G401 (cell line): ENCODE measurements at places on chromosomes 16 and 17. TPM values are rescaled to one million over a fixed set of nuclear protein-coding genes. Genes with fewer than 3 reads are reported as not detected.

Gene TELO2
- total RNA-seq: 86.9 and 97.8 TPM in 2 replicates

DNA sequence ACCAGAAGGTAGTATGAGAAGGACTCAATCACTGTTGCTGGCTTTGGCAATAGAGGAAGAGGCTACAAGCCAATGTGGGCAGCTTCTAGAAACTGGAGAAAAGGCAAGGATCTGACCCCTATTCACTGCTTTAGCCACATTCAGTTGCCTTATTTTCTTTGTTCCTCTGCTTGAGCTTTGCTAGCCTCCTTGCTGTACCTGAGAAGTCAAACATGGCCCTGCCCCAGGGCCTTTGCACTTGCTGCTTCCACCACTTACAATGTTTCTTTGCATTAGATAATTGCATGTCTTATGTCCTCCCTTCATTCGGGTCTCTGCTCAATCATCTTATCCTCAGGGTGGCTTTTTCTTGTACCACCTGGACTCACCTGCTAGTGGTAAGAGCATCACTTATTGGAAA, 15.8 kb downstream of the HS3ST4 start:
- no peak for DNase-seq

DNA sequence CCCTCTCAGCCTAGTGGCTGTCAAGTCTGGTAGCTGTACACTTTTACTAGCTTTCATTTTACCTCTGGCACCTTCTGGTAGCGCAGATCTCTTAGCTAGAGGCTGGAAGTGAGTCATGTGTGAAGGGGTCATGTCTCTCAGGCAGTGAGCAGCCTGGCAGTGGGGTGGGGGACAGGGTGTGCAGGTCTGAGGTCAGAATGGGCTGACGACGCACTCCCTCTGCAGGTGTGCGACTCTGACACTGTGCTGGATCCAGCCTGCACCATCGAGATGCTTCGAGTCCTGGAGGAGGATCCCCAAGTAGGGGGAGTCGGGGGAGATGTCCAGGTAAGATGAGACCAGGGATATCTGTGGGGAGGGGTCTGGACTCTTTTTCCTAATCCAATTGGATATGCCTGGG, 7.8 kb downstream of the HAS3 start:
- DNase-seq: no peak

- DNase-seq: no peak
Observed at GRCh38 chr16:88646345-88647034, 4.4 kb downstream of the CYBA start.

DNA sequence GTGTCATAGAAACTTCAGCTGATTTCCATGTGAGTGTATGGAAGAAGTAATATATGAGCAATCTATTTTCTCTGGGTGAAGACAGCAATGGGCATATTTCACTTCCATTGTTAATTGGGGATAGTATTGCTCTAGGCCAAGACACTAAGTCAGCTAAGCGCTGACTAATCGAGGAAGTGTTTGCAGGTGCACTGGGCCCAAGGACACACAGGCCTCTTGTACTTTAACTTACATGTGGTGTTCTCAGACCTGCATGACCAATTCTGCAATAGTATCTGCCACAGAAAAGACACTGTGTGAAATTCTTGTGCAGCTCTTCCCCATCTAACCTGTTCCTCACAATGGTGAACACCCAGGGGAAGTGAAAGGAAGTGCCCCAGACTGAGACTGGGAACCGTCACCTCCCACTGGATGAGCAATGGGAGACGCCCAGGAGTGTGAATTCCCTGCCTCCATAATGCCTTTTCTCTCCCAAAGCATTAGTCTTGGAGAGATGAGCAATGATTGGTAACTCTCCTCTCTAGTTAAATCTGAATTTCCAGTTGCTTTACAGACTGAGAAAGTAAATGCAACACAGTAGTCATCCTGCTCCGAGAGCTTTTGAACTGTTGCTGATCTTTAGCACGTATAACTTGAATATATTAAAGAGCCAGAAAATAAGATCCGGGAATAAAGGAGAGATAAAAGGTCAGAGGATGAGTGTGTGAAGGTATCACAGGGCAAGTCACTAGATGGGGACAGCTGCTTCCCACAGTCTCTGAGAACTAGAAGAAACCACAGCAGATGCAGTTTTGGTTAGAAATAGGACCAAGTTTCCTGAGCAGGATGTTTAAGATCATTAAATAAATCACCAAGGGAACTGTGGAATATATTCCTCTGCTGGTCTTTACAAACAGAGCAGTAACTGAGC, 82.6 kb downstream of the CDK5R1 start:
- no peak for DNase-seq

GRCh38 chr17:9918804-9919352, 13.8 kb upstream of the RCVRN start:
- DNase-seq: peak; percentile 58

Gene PLEKHG4
- total RNA-seq: 15.7 and 27.0 TPM in 2 replicates

Gene TLCD3B
- 1.3 TPM in 1 of 2 replicates, not detected in the other for total RNA-seq

DNA sequence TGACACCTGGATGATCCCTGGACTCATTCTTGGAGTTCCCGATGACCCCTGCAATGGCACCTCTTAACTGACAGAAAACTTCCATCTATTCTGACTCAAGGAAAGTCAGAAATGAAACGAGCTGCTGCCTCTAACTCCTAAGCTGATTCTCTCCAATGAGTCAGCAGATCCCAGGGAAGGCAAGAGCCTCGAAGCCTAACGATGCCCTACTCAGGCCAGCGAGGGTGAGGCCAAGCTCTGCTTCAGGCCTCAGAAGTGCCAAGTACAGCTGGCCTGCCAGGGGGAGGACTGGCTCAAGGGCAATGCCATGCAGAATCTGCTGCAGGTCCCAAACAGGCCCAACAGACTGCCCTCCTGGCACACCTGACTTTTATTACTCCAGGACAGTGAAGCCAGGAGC, 36.3 kb downstream of the PLXDC1 start:
- no peak for DNase-seq

DNA sequence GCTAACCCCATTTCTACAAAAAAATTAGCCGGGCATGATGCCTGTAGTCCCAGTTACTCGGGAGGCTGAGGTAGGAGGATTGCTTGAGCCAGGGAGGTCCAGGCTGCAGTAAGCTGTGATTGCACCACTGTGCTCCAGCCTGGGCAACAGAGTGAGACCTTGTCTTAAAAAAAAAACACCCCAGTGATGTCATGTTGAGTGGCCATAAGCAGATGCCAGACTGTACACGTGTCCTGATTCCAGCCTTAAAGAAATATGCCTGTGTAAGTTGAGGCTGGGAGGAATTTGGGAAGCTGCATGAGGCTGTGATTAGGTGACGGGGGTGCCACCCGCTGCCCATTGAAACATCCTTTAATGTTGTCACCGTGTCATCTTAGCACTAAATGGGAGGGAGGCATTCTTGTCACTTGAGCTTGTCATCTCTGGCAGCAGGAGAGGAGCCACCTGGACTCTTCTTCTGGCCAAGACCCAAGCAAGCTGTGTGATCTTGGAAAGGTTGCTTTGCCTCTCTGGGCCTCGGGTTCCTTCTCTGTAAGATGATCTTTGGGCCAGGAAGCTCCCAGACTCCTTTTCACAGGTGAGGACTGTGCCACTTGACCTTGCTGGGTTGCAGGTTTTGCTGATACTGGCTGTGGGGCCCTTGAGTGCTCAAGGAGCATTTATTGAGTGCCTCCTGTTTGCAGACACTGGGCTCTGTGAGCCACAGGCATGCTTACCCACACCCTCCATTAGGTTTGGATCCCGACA, 98.3 kb upstream of the CIBAR2 start:
- peak; percentile 57 for DNase-seq

GRCh38 chr16:31377210-31377903, 15.8 kb upstream of the ITGAD start:
- DNase-seq: no peak

Gene SCGB1C2
- total RNA-seq: not detected in 2 replicates

- DNase-seq: no peak
Observed at GRCh38 chr17:77872199-77872598, 86.3 kb upstream of the TNRC6C start.

- DNase-seq: no peak
Observed at GRCh38 chr17:42409523-42410318, 13.3 kb downstream of the CAVIN1 start.

- peak; percentile 71 for DNase-seq
Observed at GRCh38 chr17:76014100-76014924, 12.8 kb downstream of the EVPL start.

DNA sequence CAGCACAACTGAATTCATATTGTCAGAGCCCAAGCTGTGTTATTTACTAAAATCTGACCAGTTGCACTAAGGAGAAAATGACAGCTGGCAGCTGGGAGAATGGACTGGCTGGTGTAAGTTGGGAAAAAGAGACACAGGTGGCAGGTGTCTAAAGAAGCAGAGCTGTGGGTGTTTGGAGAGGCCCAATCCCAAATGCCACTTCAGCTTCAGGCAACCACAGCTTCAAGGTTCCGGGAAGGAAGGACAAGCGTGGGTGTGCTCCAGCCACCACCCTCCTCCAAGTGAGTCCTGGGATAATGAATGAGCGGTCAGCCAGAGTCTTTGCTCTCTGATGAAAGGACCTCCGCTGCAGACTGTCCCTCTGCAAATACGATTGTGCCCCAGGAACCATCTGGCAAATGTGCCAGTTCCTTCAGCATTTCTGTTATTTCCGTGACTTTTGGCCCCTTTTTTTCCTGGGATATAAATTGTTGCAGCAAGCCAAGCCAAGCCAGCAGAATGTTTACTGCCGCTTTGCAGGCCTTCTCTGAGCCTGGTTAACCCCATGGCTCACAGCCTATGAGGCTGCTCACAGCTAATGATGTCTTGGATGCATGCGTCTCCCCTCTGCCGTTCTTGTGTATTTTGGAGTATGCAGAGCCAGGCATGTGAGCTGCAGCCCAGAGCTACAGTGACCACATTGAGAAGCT, 9.5 kb upstream of the RHBDL3 start:
- DNase-seq: no peak

- DNase-seq: no peak
Observed at GRCh38 chr16:8943966-8944759, 19.5 kb downstream of the USP7 start.

- no peak for DNase-seq
Observed at GRCh38 chr16:3190949-3191353, 2.9 kb downstream of the OR1F1 start.

DNA sequence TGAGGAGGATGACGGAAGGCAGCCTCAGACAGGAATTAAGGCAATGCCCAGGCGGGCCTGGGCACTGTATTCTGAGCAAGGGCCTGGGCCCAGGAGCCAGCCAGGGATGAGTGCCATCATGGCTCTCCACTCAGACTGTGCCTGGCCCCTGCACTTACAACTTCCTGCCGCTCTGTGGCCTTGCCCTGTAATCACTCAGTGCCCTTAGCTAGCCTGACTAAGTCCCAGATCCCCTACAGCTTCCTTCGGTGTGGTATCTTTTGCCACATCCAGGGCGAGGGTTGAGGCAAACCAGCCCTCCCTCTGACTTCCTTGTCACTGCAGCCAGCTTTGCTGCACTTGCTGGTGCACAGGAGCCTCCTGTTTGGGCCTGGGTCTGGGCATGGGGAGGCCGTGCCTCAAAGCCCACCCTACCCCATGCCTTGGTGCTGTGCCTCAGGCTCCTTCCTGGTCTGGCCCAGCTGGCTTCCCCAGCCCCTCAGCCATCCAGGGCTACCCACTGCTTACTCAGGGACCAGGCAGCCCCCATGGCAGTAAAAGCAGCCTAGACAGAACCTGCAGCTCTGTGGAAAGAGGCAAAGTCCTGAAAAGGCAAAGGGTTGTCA, 9.3 kb downstream of the SLC46A1 start:
- DNase-seq: no peak

Gene GDPD3
- 0.12 TPM in 1 of 2 replicates, not detected in the other for total RNA-seq

Gene CLEC3A
- total RNA-seq: not detected in 2 replicates

DNA sequence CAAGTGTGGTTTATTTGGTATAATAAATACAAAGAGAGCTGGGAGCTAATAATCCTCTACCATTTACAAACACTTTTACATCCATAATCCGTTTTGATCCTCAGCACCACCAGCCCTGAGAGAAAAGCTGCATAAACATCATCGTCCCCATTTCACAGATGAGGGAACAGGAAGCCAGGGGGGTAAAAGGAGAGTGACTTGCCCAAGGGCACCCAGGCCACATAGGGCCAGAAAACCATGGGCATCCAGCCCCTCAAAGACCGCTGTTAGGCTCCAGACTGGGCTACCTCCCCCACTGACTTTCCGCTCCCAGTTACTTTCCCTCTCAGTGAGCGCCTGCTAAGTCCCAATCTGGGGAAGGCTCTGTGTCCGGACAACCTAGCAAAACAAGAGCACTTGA, 6.7 kb downstream of the STX1B start:
- no peak for DNase-seq

Gene HOXB7
- total RNA-seq: 9.1 and 12.8 TPM in 2 replicates

DNA sequence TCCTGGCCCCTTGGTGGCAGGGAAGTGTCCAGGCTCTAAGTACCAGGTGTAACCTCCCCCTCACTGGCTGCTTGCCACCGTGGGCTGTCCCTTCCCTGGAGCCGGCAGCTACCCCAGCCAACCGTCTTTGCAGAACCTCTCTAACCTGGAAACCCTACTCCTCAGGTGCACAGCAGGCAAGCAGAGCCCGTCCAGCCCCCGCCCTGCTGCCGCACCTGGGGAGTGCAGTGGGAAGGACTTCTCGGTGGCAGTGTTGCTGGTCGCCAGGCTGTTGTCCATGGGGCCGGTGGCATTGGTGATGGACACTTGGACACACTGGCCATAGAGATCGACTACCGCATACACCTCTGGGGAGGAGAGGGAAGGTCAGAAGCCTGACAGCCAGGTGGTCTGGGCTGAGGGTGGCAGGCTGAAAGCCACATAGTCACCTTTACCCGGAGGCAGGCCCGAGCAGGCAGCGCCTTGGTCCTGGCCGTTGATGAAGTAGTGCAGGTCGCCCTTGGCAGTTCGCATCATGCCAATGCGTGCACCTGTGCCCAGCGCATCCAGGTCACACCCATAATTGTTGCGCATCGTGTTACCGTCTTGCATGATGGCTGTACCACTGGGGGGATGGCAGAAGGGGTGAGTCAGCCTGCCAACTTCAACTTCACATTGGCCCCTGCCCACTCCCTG, 6.5 kb downstream of the NEURL4 start:
- DNase-seq: no peak

- no peak for DNase-seq
Observed at GRCh38 chr17:62663304-62663703, 35.8 kb downstream of the MRC2 start.

DNA sequence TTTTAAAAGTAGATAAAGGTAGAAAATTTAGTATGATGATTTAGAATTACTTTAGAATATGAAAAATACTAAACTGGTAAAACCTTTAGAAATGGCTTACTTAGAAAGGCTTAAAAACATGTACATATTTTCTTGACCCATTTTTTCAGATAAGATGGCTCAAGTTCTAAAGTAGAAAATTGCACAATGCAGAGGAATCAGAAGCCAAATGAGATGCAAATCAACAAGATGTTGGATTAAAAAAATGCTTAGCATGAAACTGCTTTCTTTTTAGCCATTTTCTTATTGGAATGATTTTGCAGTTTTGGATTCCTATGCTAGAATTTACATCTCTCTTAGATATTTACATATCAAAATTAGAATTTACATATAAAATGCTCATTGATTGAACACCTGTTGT, 1.5 kb upstream of the KRTAP3-1 start:
- DNase-seq: no peak

DNA sequence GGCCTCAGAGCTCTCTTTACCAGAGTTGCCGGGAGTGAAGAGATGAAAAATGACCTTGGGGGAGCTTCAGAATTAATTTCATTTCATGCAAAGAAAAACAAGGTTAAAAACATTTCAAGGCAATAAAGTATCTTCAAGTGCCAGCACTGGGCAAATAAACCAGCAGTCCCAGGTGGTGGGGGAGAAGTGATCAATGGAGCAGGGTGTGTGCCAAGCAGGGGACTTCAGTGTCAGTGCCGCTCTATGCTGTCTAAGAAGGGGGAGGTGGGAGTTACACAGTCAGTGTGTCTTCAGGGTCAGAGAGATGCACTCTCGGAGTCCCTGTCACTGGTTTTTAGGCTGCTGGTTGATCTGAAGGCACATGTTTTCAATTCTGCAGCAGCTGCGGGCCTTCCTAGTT, 57.2 kb upstream of the MGAT5B start:
- DNase-seq: no peak
